ENCODE measurements at places on chromosomes 3 and 15. TPM values are rescaled to one million over a fixed set of nuclear protein-coding genes. Genes with fewer than 3 reads are reported as not detected.
A peak's percentile ranks its signal among the peaks of the same experiment; 100 is the strongest.

DNA sequence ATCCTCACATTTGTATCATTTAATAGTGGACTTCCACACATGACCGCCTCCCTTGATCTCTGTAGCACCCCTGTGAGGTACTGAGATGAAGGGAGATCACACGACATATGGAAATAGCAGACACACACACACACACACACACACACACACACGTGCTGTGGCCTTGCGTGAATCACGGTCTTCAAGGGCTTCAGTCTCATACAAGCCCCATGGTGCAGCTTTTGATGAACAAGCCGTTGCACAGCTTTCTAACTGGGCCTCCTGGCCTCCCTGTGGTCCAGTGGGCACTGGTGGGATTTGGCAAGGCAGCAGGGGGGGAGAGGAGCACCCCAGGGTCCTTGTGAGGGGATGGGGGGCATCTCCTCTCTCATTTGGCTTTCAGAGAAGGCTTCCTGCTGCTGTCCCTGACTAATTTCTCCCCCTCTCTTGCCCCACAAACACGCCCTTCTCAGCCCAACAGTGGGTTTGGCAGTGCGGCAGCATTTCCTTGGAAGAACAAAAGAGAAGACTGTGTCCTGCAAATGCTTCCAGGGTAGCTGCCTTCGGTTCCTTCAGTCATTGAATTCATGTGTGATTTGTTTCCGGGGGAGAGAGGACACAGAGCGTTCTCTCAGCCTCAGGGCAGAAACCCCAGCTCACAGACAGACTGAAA is 98.7 kb downstream of the SMAD6 start:
- DNase-seq, result no peak

DNA sequence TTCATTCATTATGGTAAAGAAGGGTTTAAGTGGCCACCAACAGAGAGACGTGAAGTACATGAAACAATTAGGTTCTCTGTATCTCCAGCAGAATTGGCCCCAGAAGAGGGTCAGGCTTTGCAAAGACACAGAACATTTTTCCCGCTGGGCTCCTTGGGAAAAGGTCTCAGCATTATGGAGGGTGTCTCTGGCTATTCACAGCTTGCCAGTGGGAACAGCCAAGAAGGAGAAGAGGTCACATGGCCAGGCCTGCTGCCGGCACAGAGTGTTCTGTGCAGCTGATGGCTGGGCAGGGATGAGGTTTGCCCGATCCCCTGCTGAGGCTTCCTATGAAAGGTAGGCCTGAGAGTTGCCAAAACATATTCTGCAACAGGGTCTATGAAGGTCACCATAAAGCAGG is 77.8 kb upstream of the LPP start:
- DNase-seq, result no peak

Gene MITF
- polyA plus RNA-seq, result 32.2 TPM

DNA sequence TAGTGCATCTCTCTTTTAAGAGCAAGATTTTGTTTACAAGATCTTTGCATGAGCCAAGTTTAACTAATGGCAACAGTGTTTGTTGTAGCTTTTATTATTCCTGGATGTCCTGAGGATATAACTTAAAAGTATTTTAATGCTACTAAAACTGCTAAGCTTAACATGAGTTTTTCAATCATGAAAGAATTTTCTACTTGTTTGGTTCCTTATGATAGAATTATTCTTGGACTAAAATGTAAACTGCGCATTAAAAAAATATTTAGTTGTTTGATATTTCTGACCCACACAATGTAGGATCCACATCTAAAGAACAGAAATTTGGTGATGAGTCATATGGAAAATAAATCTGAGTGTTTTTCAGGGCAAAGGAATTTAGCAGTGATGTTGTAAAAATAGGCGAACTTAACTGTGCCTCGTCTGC is 70.8 kb downstream of the RAP2B start:
- DNase-seq, result peak; percentile 49

DNA sequence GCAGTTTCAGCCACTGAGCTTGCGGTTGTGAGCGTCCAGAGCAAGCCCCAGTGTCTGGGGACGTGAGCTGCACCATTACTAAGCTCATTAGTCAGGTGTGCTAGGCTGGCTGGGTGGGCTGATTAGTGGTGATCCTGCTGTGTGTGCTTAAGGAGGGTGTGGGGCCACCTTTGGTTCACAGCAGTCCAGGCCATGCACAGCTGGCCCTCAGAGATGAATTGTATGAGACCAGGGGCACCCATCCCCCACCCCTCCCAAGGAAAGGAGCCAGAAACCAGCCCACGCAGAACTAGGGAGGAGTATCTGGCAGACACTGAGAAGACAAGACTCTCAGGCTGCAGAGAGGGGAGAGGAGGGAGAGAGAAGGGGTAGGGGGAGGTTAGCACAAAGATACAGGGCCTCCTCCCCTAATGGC is 3.8 kb downstream of the TYRO3 start:
- no peak for DNase-seq

DNA sequence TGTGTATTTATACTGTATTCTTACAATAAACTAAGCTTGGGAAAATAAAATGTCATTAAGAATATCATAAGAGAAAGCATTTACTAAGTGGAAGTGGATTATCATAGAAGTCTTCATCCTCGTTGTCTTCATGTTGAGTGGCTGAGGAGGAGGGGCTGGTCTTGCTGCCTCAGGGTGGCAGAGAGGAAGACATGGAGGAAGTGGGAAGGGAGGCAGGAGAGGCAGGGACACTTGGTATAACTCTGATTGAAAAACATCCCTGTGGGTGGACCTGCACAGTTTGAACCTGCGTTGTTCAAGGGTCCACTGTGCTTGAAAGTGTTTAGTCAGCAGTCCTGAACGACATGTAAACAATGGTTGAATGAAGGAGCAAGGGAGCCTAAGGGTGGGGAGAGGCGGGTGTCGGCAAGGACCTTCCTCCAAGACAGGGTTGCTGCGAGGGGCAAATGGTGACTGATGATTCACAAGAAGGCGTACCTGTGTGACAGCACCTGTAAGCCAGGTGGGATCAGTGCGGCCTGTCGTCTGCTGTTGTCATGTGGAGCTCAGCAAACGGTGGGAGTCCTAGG is 103.8 kb upstream of the KLF13 start:
- DNase-seq, result no peak

Gene ASB14
- polyA plus RNA-seq, result not detected

Gene TRMT10C
- 19.4 TPM for polyA plus RNA-seq

GRCh38 chr3:55591888-55592287 is 104.8 kb upstream of the WNT5A start:
- DNase-seq, result no peak

DNA sequence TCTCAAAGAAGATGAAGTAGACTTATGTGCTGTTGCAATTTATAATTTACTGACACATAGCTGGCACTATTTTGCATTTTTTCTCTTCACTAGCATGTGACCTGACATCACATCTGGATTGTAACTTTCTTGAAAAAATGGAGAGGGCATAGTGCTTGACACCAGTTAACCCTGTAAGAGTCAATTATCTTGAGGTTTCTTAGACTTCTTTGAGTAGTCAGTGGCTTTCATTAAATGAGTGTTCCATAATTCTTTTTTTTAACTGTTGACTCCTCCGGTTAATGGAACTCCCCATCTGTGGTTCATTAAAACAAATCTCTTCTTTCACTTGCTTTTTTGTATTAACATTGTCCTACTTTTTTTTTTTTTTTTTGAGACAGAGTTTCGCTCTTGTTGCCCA is 16.9 kb upstream of the PRKCI start:
- no peak for DNase-seq

GRCh38 chr15:100256970-100257650 is 84.7 kb downstream of the ADAMTS17 start:
- no peak for DNase-seq

Gene MYL3
- not detected for polyA plus RNA-seq

Measured in AG04450 (cell line).